Activated CD8-positive, alpha-beta memory T cell treated with anti-CD3 and anti-CD28 coated beads for 1 hour (primary cell): ENCODE measurements at places on chromosomes 3 and 15.
A peak's percentile ranks its signal among the peaks of the same experiment; 100 is the strongest.

DNA sequence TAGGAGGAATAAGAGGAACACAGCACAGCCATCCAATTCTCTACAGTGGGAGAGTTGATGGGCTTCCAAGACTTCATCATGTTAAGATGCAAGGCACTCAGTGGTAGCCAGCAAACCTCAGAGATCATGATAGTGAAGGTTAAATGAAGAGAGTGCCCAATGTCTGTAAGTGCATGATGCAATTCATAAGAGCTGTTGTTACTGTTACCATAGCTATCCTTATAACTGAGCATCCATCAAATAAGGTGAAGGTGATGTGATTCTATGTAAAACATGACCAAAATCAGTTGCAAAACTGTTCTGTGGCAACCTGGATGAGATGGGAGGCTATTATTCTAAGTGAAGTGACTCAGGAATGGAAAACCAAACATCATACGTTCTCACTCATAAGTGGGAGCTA, 289.7 kb downstream of the MAGI1 start:
- DNase-seq = no peak

GRCh38 chr3:20028905-20029331, 11.3 kb upstream of the KAT2B start:
- no peak for DNase-seq

GRCh38 chr15:39830166-39830565, 47.5 kb upstream of the FSIP1 start:
- DNase-seq = no peak

DNA sequence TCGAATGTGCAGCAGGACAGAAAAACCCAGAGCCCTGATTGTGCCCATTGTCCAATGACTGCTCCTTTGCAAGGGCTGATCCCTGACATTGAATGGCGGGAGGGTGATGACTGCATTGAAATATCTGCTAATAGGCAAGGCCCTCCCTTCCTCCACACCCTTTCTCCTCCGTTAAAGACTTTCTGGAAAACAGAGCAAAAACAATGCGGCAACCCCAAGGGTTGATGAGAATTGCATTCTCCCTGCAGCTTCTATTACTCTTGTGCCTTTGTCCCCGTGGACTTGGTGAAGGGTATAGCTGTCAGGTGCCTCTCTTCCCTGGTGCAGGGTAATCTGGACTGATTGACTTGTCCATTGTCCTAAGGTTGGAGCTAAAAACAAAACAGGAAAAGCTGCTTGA, 71.8 kb downstream of the THSD4 start:
- DNase-seq = no peak

- DNase-seq = peak; percentile 13
Observed at GRCh38 chr3:66822186-66823008, 175.7 kb upstream of the KBTBD8 start.

DNA sequence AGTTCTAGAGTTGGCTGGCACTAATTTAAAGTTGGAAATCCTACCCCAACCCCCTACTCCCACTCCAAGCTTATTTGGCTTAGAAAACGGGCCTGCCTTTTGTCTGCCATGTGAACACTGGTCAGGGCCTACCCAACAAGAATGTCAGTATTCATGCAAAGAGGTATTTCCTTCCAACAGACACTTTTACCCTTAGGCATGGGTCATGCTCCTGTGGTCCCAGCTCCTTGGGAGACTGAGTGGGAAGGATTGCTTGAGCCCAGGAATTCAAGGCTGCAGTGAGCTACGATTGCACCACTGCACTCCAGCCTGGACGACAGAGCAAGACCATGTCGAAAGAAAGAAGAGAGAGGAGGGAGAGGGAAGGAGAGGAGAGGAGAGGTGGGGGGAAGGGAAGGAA, 137.5 kb upstream of the LRTM1 start:
- no peak for DNase-seq

GRCh38 chr3:52056521-52056967, at the start of gene DUSP7:
TSS of gene DUSP7 (minus strand) at chr3:52056571. CDS start at chr3:52056366, 205 bp downstream.
- DNase-seq = no peak
